A549 treated with GW870086 at 1 μM for 4 hours (cell line): ENCODE measurements at places on chromosomes 16 and 17. TPM values are rescaled to one million over a fixed set of nuclear protein-coding genes. Genes with fewer than 3 reads are reported as not detected.

The KRTAP1-1 gene
- not detected in 5 replicates for total RNA-seq

The MMP28 gene
- 5.5 to 10.2 TPM (median 8.6 TPM) in 5 replicates for total RNA-seq

The MPV17L gene
- total RNA-seq: 4.6 to 6.0 TPM (median 4.9 TPM) in 5 replicates

The DPEP3 gene
- not detected in 5 replicates for total RNA-seq

The CES3 gene
- total RNA-seq: 1.8 to 2.5 TPM (median 2.3 TPM) in 5 replicates

The KCNH6 gene
- not detected in 5 replicates for total RNA-seq

The SLC6A2 gene
- 0.03 to 0.07 TPM in 2 of 5 replicates, not detected in the others for total RNA-seq

The EFNB3 gene
- total RNA-seq: 1.3 to 1.6 TPM (median 1.5 TPM) in 5 replicates

The MYH8 gene
- not detected in 5 replicates for total RNA-seq

The HSBP1 gene
- total RNA-seq: 128 to 200 TPM (median 195 TPM) in 5 replicates

The NLRC5 gene
- 3.3 to 4.9 TPM (median 4.1 TPM) in 5 replicates for total RNA-seq

The COPRS gene
- 123 to 169 TPM (median 157 TPM) in 5 replicates for total RNA-seq

The EFCAB5 gene
- total RNA-seq: 0.14 to 0.38 TPM (median 0.29 TPM) in 4 of 5 replicates, not detected in the other

The FOXC2 gene
- total RNA-seq: 1.8 to 2.9 TPM (median 2.4 TPM) in 5 replicates

The RNF112 gene
- 0.26 to 0.71 TPM (median 0.42 TPM) in 5 replicates for total RNA-seq

The CDRT15L2 gene
- not detected in 5 replicates for total RNA-seq

The SLC2A4 gene
- 0.17 to 0.64 TPM (median 0.45 TPM) in 5 replicates for total RNA-seq

The CDH13 gene
- 0.02 to 0.03 TPM in 2 of 5 replicates, not detected in the others for total RNA-seq

The AANAT gene
- 0.15 to 0.78 TPM (median 0.41 TPM) in 5 replicates for total RNA-seq

The ASGR1 gene
- total RNA-seq: 0.78 to 1.4 TPM (median 0.87 TPM) in 5 replicates

The ZNF205 gene
- 10.8 to 15.4 TPM (median 14.6 TPM) in 5 replicates for total RNA-seq

The NOL11 gene
- total RNA-seq: 71.8 to 84.9 TPM (median 80.5 TPM) in 5 replicates

The PPY gene
- total RNA-seq: not detected in 5 replicates

The IRX3 gene
- total RNA-seq: 5.0 to 6.5 TPM (median 5.2 TPM) in 5 replicates

The BCAS3 gene
- 7.0 to 8.5 TPM (median 7.5 TPM) in 5 replicates for total RNA-seq

The TCAP gene
- total RNA-seq: 0.72 to 1.5 TPM (median 1.1 TPM) in 5 replicates

The CPHXL2 gene
- total RNA-seq: not detected in 5 replicates

The PIMREG gene
- 40.3 to 52.0 TPM (median 48.4 TPM) in 5 replicates for total RNA-seq

The MPP3 gene
- total RNA-seq: 14.4 to 16.9 TPM (median 15.8 TPM) in 5 replicates

The NACA2 gene
- total RNA-seq: not detected in 5 replicates

The CSF3 gene
- total RNA-seq: 0.16 to 0.69 TPM (median 0.48 TPM) in 5 replicates
